ENCODE measurements at places on chromosomes 5 and 9. TPM values are rescaled to one million over a fixed set of nuclear protein-coding genes. Genes with fewer than 3 reads are reported as not detected.

The PLCXD3 gene
- 0.10 TPM for total RNA-seq

The CYLC2 gene
- not detected for total RNA-seq

The SPINK4 gene
- total RNA-seq, result not detected

The KIF24 gene
- 2.6 TPM for total RNA-seq

The GPR151 gene
- not detected for total RNA-seq

The DIPK1B gene
- 7.0 TPM for total RNA-seq

The TNFSF15 gene
- 0.59 TPM for total RNA-seq

The LAMC3 gene
- total RNA-seq, result 8.1 TPM

The ZFP2 gene
- 1.9 TPM for total RNA-seq

The CCDC183 gene
- total RNA-seq, result 0.59 TPM

The OCLN gene
- total RNA-seq, result 22.6 TPM

The FAM120A gene
- 71.2 TPM for total RNA-seq

The PRSS3 gene
- total RNA-seq, result 6.9 TPM

The FBLL1 gene
- total RNA-seq, result 0.79 TPM

The CDKN2A gene
- 0.30 TPM for total RNA-seq

The DNAH5 gene
- 0.20 TPM for total RNA-seq

The PTPRD gene
- 29.9 TPM for total RNA-seq

The ZNF474 gene
- 0.79 TPM for total RNA-seq

The DMRTA1 gene
- 0.79 TPM for total RNA-seq

The MZB1 gene
- total RNA-seq, result 0.89 TPM

The LCP2 gene
- total RNA-seq, result 10.2 TPM

The AQP7 gene
- total RNA-seq, result 37.0 TPM

The PDCD1LG2 gene
- total RNA-seq, result 1.5 TPM

The CMBL gene
- total RNA-seq, result 16.9 TPM

The WNT8A gene
- total RNA-seq, result not detected

The GFPT2 gene
- total RNA-seq, result 7.5 TPM

The TEX48 gene
- total RNA-seq, result not detected

The EPB41L4B gene
- 11.3 TPM for total RNA-seq

The OR1L6 gene
- not detected for total RNA-seq

The PDZD2 gene
- 34.9 TPM for total RNA-seq

The SLC46A2 gene
- total RNA-seq, result 1.2 TPM

The LPAR1 gene
- total RNA-seq, result 47.3 TPM

The ANGPTL2 gene
- 38.3 TPM for total RNA-seq

The MEGF10 gene
- 4.7 TPM for total RNA-seq

The FAM169A gene
- 4.6 TPM for total RNA-seq

The MORN5 gene
- total RNA-seq, result not detected

The PCYOX1L gene
- 6.5 TPM for total RNA-seq

The SLC36A1 gene
- total RNA-seq, result 3.9 TPM

The NEUROG1 gene
- not detected for total RNA-seq

The FAM151B gene
- 7.6 TPM for total RNA-seq

The CFAP157 gene
- total RNA-seq, result 0.10 TPM

The SLC1A3 gene
- total RNA-seq, result 61.1 TPM

The HAVCR1 gene
- total RNA-seq, result 0.30 TPM

The SLC34A1 gene
- not detected for total RNA-seq

The OGN gene
- total RNA-seq, result 281 TPM

The MSX2 gene
- 10.9 TPM for total RNA-seq

The FAM153A gene
- 0.20 TPM for total RNA-seq

The PCDHGC5 gene
- 2.9 TPM for total RNA-seq

The IL4 gene
- total RNA-seq, result not detected

The NFX1 gene
- 29.0 TPM for total RNA-seq

The SLC6A19 gene
- total RNA-seq, result not detected

The SOX30 gene
- 0.10 TPM for total RNA-seq

The ASPN gene
- 197 TPM for total RNA-seq

The FST gene
- 58.7 TPM for total RNA-seq

The CCNO gene
- 0.20 TPM for total RNA-seq

The AQP3 gene
- 169 TPM for total RNA-seq

The HTR4 gene
- not detected for total RNA-seq
